ENCODE measurements at places on chromosomes 13 and 19. TPM values are rescaled to one million over a fixed set of nuclear protein-coding genes. Genes with fewer than 3 reads are reported as not detected.

CPT1C gene
- 20.0 TPM for total RNA-seq

DNA sequence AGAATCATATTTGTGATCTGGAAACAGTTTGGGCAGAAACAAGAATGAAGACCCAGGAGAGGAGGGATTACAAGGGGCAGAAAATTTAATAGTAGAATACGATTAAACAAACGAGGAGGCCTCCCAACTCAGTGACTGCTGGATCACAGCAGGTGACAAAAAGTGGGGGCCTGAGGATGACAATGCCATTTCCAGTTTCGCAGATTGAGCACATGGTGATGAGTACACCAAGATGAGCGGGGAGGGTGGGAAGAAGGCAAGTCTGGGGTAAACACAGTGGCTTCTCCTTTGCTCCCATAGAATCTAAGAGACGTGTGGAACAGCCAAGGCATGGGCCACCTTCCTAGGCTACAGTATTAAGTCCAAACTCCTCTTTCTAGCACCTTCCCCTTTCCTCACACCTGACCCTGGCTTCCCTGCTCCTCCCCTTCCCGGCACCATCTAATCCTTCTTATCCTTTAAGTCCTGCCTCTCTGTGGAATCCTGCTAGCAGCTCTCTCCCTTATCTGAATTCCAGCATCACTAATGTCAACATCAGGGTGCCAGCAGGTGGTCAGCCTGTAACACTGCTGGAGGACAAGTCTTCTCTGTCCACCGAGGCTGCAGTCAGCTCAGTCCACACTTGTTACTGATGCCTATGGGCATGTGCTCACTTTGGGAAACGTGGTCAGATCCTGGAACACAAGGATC, 13.5 kb downstream of the ATP7B start:
- DNase-seq = no peak

GRCh38 chr13:113551081-113552000, 33.2 kb upstream of the TFDP1 start:
- DNase-seq = no peak

DNA sequence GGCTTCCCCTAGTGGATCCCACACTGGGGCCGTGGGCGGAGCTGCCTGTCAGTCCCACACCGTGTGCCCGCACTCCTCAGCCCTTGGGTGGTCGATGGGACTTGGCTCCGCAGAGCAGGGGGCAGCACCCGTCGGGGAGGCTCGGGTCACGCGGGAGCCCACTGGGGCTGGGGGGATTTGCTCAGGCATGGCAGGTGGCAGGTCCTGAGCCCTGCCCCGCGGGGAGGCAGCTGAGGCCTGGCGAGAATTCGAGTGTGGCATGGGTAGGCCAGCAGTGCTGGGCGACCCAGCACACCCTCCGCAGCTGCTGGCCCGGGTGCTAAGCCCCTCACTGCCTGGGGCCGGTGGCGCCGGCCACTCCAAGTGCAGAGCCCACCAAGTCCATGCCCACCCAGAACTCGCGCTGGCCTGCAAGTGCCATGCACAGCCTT, 481.7 kb upstream of the PRR20A start:
- DNase-seq = no peak

Data from fibroblast of villous mesenchyme (primary cell).